ENCODE measurements at places on chromosomes 4 and X.
A peak's percentile ranks its signal among the peaks of the same experiment; 100 is the strongest.

DNA sequence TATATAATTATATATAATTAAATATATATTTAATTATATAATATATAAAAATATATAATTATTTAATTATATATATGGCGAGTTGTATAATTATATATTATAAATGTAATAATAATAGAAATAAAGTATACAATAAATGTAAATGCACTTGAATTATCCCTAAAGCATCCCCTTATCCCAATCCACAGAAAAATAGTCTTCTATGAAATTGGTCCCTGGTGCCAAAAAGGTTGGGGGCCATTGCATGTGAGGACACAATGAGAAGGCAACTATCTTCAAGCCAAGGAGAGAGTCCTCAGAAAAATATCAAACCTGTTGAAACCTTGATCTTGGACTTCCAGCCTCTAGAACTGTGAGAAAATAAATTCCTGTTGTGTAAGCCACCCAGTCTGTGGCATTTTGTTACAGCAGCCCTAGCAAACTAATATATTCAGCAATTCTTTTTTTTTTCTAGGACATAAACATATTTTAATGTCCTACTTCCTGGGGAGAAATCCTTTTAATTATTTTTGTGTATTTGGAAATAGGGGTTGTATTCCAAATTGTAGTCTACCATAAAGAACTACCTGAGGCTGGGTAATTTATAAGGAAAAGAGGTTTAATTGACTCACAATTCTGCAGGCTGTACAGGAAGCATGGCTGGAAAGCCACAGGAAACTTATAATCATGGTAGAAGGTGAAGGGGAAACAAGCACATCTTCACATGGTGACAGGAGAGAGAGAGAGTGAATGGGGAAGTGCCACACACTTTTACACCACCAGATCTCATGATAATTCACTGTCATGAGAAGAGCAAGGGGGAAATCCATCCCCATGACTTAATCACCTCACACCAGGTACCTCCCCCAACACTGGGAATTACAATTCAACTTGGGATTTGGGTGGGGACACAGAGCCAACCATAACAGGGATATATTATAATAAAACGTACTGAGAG, 22.9 kb upstream of the CXCL2 start:
- no peak for DNase-seq

GRCh38 chr4:189060104-189060503, 880.6 kb upstream of the FRG1 start:
- DNase-seq, result no peak

DNA sequence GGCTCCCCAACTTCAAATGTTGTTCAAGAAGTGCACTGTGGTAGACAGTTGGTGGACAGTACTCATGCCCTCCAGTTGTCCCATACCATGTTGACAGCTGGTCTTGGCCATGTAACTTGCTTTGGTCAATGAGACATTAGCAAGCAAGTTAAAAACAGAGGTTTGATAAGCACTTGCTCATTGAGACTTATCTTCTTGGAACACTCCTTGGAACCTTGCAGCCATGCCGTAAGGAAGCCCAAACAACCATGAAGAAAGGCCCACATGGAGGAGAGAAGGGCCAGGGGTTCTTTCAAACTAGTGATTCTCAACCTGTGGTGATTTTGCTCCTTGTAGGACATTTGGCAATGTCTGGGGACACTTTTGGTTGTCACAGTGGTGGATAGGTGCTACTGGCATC, 2.6 kb upstream of the PRPS2 start:
- no peak for DNase-seq

GRCh38 chrX:136473663-136474062, 14.1 kb upstream of the BRS3 start:
- no peak for DNase-seq

DNA sequence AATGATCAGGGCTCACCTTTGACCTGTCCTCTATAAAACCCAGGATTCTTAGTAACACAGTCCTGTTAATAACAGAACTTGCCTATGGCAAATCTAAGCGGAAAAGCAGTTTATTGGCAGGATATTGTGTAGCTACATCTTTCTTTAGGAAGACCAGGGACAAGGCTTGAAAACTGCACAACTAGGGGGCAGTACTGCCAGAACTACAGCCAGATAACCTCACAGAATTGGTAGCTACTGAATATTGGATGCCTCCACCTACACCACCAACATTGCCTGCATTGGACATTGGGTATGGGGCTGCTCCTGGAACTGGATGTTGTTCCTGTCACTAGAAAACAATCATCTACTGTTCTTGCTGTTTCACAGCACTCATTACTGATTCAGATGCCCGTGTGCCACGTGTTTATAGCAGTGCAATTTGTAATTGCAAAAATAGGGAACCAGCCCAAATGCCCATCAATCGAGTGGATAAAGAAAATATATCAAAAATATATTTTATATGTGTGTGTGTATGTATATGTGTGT, 47.4 kb downstream of the REPS2 start:
- DNase-seq, result no peak

DNA sequence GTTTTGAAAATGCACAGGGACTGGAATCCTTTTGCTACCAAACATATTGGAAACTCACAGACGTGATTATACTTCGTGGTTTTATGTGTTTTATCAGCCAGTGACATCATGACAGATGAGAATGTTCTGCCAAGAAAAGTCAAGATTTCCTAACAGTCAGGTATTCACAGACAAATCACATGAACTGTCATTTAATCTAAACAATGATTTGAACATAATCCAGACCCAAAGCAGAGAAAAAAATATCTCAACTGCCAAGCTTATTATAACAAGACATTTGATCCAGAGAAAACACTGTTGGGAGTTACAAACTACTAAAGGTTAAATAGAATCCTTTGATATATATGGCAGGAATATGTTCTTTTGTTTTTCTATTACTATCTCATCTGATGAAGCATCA, 635.9 kb upstream of the FRG1 start:
- no peak for DNase-seq

- DNase-seq, result peak; percentile 14
These were observed 21.9 kb downstream of the ARMCX6 start for GRCh38 chrX:101595739-101596419.

DNA sequence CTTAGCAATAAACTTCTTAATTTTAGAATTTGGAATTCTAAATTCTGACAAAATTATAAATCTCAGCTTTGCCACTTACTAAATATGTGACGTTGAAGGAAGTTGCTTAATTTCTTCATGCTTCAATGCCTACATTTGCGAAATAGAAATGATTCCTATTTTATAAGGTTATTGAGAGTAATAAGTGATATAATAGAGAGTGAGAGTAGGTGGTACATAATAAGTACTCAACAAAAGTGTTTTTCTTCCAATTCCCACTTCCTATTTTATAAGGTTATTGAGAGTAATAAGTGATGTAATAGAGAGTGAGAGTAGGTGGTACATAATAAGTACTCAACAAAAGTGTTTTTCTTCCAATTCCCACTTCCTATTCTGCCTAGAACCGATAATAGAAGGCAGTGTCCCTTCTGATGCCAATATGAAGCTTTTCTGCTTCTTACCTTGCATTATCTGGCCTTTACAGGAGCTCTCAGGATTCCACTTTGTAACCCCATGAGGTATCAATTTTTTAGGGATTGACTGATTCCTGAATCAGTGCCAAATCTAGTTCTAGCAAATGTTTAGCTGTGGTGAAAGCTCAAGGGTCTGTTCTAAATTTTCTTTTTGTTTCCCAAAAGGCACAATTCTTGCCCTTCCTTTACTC, 31.4 kb downstream of the VSIG4 start:
- no peak for DNase-seq

DNA sequence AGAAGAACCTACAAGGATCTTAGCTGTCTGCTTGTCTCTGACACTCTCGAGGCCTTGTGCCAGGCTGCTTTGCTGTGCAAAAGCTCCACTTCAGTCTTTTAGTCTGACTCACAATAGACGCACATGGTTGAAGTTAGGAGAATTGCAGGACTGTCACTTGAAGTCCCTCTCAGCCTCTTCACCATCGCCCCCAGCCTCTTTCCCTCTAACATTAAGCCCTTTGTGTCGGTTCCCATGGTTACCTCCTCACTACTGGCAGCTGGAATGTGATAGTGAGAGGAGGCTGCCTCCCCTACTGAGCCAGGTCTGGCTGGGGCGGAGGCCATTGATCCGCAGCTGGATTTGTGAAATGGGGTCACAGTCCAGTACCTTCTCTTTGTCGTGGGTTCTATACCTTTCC, 201.8 kb downstream of the SOWAHB start:
- no peak for DNase-seq

DNA sequence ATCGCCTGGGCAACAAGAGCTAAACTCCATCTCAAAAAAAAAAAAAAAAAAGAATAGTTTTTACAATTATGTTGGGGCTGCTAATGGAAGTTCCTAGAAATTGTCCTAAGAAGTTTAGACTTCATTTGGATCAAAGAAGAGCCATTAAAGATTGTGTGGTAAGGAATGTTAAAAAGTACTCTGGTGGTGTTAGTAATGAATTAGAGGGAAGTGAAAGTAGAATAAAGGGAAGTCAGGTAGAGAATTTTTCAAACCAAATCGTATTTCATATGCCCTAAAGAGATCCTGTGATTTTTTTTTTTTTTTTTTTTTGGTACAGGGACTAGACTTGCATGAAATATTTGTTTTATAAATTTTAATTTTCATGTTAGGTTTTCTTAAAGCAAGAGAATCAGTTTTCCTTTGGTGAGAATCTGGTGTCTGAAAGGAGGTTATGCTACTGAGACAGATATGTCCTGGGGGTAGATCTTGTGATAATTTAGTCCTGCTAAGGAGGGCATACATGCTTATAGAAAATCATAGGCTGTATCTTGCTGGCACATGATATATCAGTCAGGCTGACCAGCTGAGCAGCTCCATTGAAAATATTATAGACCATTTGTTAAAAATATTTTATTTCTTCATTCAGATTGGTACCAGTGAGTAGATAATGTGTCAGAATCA, 10.7 kb downstream of the SEC24B start:
- DNase-seq, result no peak

DNA sequence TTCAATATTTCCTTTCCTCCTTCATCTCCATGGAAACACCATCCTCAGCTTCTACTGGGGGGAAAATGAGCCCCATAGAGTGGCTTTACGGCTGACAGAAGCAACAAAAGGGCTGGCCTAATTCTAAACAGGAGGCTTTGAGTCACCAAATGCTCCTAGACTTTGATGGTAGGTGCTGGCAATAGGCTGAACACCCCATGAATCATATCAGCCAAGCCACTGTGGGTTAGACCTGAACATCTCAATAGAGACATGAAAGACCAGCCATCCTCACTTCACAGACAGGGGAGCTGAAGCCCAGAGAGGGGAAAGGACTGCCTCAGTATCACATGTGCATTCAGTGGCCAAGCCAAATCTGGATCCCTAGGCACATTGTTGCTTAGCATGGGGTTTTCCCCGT, 107.6 kb downstream of the AMER1 start:
- no peak for DNase-seq

DNA sequence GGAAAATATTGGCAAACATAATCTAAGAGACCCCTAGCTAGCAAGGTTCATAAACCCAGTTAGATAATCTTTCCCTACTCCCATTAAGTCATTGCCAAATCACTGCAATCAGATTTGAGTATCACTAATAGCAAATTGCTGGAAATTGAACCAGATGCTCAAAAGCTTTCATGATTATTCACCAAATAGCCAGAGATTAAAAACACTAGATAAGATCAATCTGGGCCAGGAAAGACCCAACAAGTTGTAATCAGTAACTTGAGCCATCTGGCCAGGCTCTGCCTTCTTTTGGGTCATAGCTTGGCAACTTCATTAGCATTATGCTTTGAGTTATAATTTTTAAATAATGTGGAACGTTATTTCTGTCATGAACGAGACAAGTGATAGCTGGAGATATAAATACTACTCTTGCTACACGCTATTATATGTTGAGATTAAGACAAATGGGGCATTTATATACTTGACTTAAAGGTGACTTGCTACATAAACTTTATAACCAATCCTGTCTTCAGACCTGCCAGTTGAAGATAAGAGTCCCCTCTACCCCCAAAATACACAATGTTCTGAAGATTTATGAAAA, 196.6 kb upstream of the EDNRA start:
- no peak for DNase-seq

DNA sequence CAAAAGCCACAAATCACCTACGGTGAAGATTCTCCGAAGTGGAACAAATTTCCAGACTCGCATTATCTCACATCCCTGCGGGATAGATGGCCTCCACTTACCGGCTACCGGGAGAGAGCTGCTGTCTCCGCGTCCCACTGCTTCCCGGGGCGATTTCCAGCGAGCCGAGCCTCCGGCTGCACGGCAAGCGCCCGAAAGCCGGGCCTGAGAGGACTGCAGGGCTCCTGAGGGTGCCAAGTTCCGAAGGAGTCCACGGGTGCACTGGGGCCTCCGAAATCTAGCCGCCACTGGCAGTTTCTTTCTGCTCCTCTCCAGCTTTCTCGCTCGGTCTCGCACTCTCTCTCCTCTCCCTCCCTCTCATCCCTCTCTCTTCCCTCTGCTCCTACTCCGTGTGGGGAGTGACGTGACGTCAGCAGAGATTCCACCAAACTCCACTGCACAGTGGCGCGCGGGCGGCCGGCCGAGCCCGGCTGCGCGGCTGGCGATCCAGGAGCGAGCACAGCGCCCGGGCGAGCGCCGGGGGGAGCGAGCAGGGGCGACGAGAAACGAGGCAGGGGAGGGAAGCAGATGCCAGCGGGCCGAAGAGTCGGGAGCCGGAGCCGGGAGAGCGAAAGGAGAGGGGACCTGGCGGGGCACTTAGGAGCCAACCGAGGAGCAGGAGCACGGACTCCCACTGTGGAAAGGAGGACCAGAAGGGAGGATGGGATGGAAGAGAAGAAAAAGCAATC, 14.0 kb upstream of the PITX2 start:
- no peak for DNase-seq

GRCh38 chr4:48071191-48071590, 54.6 kb downstream of the NIPAL1 start:
- no peak for DNase-seq

GRCh38 chrX:143437439-143437838, 79.8 kb downstream of the SPANXN3 start:
- DNase-seq, result no peak

DNA sequence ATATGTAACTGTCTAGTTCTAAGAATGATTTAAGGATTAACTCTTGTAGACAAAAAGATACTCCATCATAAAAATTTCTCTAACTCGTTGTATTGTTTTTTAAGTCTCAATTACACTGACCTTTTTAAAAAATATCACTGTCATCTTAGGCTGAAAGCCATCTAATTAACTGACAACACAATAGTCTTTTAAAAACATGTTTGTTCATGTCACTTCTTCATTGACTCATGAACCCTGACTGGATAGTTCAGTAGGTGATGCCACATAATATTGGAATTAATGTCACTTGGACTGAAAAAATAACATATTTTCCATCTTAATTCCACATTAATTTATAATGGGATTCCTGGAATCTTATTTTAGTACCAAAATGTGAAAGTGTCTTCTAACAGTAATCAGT, 179.3 kb downstream of the ADGRL3 start:
- no peak for DNase-seq

GRCh38 chr4:118752551-118752950, 67.4 kb downstream of the METTL14 start:
- DNase-seq, result no peak

- no peak for DNase-seq
These were observed 176.9 kb downstream of the PTTG2 start for GRCh38 chr4:38137080-38137479.

GRCh38 chr4:186852073-186852420, 128.4 kb upstream of the FAT1 start:
- DNase-seq, result no peak
